ENCODE measurements at places on chromosomes 3 and 15.
A peak's percentile ranks its signal among the peaks of the same experiment; 100 is the strongest.

DNA sequence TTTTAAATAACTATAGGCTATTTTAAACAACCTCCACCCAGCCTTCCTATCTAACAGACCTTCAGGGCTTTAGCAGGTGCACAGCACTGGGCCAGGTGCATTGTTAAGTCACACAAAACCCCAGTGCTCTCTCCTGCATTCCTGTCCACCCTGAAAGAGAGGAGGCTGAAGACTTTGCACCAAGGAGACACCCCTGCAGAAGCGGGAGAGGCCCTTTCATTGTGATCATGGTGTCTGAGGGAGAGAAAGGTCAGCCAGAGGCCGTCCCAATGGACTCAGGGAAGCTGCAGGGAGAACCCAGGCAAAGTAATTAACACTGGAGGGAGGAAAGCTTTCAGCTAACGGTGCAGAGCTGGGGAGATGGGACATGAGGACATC lies 5.2 kb downstream of the LRIG1 start:
- DNase-seq = no peak

- DNase-seq = no peak
These were observed 62.8 kb upstream of the CMTM8 start for GRCh38 chr3:32175607-32176197.

GRCh38 chr3:18758047-18758704 lies 333.0 kb upstream of the SATB1 start:
- DNase-seq = no peak

- no peak for DNase-seq
These were observed 283.7 kb downstream of the NLGN1 start for GRCh38 chr3:173681188-173681678.

- DNase-seq = peak; percentile 19
These were observed 23.4 kb downstream of the FOXL2 start for GRCh38 chr3:138923531-138923994.

- no peak for DNase-seq
These were observed 46.2 kb downstream of the C3orf38 start for GRCh38 chr3:88195951-88196434.

DNA sequence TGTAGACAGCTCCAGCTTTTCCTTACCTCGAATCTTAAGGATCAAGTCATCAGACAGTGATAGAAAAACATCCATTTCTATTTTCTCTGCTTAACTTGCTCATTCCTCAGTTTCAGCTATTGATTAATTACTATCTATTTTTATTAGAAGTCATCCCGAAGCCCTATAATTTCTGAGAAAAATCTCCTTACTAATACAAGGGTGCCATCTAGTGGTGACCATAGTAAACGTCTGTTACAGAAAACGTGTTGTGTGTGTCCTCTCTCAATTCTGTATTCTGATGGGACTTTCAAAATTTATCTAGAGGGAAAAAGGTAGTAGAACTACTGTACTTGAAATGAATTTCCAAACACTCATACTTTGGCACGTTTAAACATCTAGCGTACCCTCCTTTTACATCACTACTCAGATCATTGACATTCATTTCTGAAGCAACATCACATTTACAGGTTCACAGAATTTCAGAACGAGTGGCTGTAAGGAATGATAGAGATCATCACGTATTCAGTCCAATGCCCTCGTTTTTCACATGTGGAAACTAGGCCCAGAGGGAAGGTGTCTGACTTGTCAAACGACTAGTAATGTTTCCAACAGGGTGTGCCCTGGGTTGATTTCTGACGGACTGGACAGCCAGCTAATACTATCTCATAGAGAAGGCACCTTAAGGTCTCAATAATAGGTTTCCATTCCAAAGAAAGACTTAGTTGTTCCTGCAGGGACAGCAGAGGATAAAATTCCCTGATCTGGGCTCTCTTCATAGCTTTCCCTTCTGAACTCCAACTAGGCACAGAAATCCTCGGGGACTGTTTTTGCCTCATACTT lies 25.6 kb downstream of the HACD2 start:
- DNase-seq = no peak

DNA sequence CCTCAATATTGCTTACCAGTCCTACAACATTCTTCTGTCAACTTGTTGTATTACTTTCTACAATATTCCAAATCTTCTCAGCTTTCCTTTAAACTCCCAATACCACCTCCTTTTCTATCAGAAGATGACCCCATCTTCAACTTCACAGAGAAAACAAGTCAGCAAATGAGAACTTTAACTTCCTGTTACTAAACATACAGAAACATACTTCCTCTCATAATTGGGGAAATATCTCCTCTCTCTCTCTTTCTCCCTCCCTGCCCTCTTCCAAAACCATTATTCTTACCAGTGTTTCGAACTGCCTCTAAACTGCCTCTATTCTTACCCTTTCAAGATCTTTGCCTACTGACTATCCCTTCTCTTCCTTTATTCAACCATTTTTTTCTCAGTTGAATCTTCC lies 1.8 kb upstream of the SNAP23 start:
- DNase-seq = no peak

- no peak for DNase-seq
These were observed 1063.1 kb downstream of the NTRK3 start for GRCh38 chr15:87193481-87193880.

All from anterior cingulate cortex (tissue), 58 donors.